Spleen (tissue), 13 donors: ENCODE measurements at places on chromosomes 4 and X.

DNA sequence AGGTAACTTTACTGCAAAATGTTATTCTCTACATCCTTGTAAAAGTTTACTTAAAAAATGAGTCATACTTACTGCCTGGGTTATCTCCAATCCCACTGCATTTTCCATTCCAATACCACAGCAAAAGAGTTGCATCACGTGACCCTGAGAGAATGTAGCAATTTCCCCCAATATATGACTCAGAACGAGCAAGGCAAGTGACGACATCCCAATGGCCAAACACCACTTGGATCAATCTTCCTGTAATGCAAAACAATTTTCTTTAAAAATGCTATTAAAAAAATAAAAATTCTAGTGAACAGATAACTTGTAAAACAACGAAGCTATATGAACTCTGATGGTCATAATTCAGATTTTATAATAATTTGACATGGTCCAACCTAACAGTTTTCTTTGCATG, 224.3 kb downstream of the DCLK2 start:
- no peak for DNase-seq

DNA sequence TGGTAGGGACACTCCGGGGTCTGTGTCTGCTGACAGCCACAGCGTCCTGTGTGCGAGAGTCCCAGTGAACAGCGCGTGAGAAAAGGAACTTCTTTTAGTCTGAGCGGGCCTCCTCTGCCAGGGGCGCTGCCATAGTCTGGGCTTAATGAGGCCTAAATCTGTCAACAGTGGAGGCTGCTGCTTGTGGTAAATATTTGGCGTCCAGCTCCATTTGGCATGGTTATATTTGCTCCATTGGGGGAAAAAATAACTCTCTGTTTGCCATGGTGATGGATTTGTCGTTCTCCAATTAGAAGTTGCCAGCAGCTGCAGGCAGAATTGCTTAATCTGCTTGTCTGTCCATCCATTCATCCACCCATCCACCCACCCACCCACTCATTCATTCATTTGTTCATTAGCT, 71.4 kb upstream of the PSAPL1 start:
- DNase-seq, result no peak

DNA sequence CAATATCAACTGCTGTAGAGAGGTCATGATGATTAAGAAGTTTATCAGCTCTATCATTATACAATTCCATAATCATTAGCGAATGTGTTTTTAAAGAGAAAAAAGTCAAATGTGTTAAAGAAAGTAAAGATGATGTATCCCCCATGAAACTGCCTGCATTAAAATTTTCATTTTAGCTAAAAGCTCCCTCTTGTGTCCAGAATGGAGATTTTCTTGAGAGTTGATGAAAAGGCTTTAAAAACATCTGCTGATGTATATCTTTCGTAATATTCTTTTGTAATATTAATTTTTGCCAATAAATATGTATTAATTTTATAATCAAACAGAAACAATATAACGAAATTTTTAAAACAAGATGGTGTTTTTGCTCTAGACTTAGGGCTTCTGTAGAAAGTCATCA, 52.1 kb upstream of the LHFPL1 start:
- no peak for DNase-seq

DNA sequence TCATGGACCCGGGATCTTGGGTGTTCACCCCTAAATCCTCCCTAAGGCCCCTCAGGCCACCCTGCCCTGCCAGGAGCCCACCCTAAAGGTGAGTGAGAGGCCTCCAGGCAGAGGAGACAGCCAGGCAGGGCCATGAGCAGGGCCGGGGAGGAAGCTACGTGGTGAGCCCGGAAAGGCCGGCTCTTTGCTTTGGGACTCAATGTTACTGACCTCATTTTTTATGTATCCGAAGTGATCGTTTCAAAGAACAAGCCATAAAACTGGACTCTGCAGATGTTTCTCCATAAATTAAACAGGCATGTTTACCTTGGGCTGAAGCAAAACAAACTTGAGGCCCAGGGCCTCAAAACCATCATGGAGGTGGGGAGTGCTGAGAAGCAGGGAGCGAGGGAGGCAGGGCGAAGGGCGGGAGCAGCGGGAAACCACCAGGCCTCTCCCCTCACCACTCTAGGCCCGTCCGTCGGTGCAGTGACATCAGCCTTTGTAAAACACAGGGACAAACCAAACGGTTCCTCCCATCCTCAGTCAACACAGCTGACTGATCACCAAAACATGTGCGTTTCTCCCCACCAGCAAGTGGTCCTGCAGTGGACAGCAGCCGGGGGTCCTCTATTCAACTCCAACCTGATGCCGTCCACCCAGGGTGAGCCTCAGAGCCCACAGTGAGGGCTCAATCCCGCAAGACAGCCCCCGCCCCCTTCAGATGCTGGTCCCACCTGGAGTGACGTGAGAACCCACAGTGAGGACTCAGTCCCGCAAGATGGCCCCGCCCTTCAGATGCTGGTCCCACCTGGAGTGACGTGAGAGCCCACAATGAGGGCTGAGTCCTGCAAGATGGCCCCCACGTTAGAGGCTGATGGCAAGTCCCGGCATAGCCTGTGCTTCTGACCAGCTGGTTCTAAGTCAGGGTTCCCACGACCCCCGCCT, 102.9 kb upstream of the LRPAP1 start:
- DNase-seq, result peak; percentile 58

- no peak for DNase-seq
Measured at GRCh38 chrX:105299286-105299685, 78.8 kb upstream of the TEX13A start.

DNA sequence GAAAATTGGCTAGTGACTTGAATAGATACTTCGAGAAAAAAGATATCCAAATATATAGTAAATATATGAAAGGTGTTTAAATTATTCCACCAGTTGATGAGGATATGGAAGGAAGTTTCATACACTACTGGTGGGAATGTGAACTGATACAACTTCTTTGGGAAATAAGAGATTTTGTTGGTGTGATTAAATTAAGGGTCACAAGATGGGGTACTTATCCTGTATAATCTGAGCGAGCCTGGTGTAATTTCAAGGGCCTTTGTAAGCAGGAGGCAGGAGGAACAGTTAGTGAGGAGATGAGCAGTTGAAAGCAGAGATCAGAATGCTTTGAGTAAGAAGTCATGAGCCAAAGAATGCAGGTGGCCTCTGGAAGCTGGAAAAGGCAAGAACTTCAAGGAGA, 192.2 kb downstream of the KCTD8 start:
- DNase-seq, result no peak

DNA sequence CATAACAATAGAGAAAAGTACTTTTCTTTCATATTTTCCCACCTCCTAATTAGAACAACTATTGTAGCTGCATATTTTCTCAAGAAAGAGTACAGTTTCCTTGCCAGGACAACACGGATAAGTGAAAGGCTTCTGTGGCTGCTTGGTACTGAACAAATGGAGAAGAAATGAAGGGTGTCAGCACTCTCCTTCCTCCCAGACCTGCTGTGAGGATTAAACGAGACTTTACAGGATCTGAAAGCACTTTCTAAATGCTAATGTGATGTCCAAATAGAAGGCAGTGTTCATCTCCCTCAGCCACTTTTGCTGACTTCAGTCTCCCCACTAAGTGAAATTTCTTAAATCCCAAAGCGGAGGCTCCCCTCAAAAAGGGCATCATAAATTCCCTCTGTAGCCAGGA, 13.9 kb downstream of the NIPAL1 start:
- DNase-seq, result no peak

DNA sequence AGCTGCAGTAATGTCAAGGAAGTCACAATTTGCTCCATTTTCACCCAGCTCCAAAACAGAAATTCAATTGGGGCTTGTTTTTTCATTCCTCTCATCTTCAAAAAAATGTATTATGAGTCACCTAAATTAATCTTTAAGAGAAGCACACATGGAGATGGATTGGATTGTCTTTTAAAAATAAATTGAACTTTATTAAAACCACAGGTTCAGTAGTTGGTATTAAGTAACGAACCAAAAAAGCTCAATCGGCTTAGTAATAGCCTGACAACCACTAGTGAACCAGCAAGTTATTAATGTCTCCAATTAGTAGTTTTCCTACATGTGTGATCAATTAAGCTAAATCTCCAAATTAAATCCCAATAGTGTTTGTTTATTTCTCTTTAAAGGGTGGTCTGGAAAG, 283.5 kb upstream of the GIMD1 start:
- no peak for DNase-seq

- no peak for DNase-seq
Measured at GRCh38 chr4:26088433-26088928, 174.5 kb downstream of the SMIM20 start.
